ENCODE measurements at places on chromosomes 4 and X.

DNA sequence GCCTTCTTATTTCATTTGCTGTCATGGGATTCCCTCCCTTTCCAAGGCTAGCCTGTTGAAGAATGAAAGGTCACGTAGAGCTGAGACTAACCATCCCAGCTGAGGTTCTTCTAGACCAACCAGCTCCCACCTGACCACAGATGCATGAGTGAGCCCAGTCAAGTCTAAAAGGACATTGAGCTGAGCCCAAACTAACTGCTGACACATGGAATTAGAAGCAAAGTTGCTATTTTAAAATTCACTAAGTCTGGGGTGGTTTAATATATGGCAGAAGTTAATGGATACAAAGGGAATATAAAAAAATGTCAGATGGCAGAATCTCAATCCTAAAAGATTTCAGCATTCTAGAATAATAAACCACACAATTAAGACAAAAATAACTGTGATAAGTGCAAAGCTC, 118.9 kb upstream of the RASGEF1B start:
- no peak for DNase-seq

- DNase-seq: no peak
Observed at GRCh38 chr4:74968456-74969164, 35.7 kb downstream of the PARM1 start.

DNA sequence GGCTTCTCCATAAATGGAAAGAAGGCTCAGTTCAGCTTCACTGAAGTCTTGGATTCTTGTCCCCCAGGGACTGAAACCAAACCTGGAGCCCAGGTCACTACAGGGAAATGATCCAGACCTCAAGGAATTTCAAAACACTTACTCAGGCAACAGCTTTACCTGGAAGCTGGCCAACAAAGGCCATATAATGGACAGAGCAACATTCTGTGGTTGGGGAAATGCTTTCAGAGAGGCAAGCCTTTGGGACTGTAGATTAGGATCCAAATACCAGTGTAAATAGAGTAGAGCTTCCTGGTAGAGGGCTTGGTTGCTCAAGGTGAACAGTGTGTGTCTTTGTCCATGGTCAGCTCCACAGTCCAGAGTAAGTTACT, 57.0 kb upstream of the PROM1 start:
- no peak for DNase-seq

DNA sequence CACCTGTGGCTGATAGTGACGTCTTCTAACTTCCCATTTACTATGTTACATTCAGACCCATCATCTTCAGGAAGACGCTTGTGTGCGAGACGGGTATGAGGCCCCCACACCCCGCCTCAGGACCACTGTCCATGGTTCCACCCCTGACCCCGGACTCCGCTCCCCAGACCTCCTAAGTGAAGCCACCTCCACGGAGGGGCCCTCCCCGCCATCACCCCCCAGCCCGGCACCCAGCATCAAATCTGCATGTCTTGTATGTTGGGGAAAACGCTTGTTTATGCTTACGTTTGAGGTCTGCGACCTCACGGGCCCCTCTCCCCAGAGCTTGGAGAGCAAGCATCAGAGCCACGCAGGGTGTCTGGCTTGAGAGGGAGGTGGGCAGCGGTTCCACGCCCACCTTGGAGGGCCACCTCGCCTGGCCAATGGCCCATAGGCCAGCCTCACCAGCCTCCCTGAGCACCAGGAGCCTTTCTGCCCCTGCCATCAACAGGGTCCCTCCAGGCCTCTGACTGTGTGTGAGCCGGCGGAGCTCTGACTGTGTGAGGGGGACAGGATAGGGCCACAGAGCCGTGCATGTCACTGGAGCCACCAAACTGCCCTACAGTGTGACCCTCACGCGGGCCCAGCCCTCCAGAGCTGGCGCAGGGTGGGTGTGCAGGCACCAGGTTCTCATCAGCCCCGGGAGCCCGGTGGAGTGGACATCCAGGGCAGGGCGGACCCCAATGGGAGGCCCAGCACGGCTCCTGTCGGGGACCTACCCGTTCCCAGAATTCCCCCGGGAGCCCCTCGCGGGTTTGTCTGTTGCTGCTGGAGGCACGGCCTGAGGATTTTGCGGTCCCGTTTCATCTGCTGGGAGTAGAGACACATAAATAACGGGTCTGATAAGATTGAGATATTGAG, 88.4 kb upstream of the NKX1-1 start:
- DNase-seq: no peak

DNA sequence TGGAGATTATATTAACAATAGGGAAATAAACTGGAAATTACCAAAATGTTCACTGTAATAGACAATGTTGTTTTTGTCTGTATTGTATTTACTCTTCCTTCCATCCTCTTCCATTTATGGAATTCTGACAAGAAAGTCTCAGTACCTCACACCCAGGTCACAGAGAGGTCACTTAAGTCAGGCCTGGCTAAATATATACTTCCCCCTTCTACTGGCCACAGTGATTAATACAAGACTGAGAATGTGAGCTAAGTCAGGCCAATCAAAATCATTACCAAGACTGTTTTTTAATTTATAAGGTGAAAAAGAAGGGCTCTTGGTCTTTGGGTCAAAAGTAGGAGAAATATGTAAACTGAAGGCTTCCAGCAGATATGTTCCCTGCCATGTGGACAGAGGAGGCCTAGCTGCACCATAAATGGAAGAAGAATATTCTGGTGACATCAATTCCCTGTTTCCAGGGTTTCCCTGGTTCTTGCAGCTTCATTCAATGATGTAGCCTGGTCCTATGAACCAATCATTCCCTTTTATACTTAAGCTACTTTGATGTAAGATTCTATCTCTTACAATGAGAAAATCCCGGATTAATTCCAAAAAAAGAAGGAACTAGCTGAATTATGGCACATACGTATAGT, 64.3 kb downstream of the LRBA start:
- no peak for DNase-seq

DNA sequence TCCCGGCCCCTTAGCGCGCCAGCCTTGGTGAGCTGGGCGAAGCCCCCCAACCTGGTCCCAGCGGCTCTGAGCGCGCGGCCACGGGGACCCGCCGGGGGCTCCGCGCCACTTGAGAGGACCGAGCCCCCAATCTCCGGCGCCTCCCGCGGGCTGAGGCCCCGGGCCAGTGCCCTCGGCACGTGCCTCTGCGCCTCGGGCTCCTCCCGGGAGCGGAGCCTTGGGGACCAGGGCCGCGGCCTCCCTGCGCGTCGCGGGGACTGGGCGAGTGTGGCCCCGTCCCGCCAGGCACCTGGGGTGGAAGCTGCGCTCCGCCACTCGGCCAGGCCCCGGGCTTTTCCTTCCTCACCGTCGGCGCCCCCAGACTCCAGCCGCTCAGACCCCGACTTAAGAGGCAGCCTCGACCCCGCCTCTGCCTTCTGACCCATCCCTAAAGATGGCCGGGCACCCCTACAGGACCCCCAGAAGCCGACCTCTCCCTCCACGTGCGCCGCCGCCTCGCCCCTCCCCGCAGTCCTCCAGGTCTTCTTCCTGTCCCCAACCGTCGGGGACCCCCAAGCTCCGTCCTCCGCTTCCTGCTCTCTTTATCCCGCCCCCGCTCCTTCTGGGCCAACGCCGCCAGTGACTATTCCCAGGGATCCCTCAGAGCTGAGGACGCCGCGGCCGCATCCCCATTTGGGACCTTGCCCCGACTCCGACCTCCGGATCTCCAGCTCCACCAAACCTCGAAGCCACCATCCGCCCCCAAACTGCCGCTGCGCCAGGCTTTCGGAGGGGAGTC, 752 bp downstream of the ERAS start:
- no peak for DNase-seq

- DNase-seq: no peak
Observed at GRCh38 chrX:3599802-3600430, 113.5 kb downstream of the PRKX start.

- DNase-seq: no peak
Observed at GRCh38 chr4:77084019-77084639, 8.3 kb upstream of the CCNI start.
